Esophagus muscularis mucosa (tissue), 4 donors: ENCODE measurements at places on chromosomes 3 and 15. TPM values are rescaled to one million over a fixed set of nuclear protein-coding genes. Genes with fewer than 3 reads are reported as not detected.

DNA sequence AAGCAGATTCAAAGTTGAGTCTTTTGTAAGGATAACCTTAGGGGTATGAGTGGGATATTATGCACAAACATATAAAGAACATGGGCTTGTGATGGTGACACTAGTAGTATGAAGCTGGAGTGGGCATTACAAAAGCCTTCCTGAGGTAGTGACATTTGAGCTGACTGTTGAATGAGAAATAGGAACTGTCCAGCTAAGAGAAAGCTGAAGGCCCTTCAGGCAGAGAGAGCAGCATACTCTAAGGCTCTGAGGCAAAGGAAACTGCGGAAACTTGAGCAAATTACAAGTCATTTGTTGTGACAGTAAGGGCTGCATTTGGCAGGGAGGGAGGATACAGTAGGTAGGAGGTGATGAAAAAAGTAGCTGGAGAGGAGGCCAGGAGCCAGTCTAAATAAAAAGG is 190.7 kb upstream of the CD96 start:
- DNase-seq, result no peak

DNA sequence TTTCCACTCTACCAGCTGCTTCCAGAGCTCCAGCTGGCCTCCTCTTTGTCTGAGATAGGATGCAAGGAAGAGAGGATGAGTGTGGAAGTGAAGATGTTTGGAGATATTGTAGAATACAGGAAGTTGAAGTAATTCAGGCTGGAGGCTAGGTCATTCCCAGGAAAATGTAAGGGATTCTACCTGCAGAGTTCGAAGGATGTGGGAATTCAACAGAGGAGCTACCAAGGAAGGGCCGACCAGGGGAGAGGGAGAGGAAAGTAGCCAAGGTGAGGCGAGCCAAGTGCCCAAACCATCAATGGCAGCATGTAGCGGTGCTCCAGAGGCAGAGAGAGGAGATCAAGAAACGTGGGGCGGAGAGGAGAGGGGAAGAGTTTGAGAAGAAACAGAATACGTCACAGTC is 49.0 kb upstream of the EPHB3 start:
- peak; percentile 72 for DNase-seq

DNA sequence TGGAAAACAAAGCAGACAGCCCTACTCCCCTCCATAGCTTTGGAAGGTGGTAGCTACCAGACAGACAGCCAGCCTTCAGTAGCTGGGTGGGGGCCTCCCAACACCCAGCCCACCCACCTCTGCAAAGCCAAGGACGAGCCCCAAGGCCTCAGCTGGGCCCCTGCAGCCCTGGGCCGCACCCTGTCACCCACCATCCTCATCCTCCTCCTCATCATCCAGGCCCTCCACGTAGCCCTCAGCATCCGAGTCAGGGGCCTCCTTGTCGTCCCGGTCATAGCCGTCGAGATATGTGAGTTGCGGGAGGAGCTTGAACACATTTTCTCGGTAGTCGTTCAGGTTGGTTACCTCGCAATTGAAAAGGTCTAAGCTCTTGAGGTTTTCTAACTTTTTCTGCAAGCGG is 36.5 kb downstream of the ANP32A start:
- DNase-seq, result no peak

GRCh38 chr3:60827666-60828065 is 423.6 kb downstream of the FHIT start:
- DNase-seq, result no peak

DNA sequence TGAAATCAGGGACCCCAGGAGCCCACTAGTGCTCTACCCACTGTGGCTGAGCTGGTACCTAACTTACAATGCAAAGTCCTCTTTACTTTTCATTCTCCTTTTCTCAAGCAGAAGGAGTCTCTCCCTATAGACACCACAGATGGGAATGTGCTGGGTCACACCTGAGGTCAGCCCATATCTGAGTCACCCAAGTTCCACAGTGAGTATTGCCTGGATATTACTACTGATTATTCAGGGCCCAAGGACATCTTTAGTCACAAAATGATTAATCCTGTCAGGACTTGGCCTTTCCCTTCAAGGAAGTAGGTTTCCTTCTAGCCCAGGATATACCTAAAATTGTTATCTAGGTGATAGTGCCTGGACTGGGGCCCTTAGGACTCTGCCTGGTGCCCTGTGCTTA is 1305.2 kb downstream of the SI start:
- no peak for DNase-seq

DNA sequence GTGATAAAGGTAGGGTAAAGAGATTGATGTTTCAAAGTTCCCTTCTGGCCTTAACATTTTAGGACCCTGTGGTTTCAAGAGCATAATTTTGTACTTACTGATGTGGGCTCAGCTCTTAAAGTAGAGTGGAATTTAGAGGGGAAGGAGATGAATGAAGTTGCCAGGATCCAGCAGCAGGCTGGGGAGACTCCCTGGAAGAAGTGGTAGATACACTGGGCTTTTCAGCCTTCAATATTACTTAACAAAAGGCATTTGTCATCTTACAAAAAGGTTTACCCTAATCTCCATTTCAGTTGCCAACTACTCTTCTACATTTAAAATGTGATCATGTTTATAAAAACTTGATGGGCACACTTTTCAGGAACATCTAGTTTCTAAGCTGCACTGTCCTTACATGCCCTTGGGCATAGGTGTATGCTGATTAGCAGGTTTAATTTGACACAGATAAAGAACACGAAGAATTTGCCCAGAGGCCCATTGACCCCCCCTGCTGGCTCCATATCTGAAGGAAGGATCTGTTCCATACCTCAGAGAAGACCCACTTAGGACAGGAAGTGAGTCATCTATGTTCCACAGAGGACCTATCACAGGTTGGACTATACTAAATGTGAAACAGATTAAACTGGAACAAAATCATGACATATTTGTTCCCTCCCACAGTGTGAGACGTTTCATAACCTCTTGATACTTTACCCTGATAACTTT is 93.0 kb upstream of the LPP start:
- DNase-seq, result no peak

DNA sequence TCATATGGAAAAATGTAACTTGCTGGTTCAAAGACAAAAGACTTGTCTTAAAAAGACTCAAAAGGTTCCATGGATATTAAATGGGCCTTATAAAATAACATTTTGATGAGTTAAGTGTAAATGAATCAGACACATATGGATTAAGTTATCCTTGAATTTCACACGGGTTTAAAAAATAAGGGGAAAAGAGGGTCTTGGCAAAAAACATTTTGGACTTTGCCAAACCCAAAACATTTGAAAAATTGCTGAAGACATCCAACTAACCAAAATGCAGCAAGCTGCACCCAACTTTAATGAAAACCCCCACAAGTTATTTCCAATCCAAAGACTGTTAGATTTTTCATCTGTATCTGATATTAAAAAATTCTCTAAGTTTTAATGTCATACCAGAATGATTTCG is 200.7 kb downstream of the MEIS2 start:
- no peak for DNase-seq

The ADCY5 gene
- total RNA-seq, result 201 TPM

GRCh38 chr3:22121068-22121701 is 370.2 kb upstream of the ZNF385D start:
- DNase-seq, result no peak

DNA sequence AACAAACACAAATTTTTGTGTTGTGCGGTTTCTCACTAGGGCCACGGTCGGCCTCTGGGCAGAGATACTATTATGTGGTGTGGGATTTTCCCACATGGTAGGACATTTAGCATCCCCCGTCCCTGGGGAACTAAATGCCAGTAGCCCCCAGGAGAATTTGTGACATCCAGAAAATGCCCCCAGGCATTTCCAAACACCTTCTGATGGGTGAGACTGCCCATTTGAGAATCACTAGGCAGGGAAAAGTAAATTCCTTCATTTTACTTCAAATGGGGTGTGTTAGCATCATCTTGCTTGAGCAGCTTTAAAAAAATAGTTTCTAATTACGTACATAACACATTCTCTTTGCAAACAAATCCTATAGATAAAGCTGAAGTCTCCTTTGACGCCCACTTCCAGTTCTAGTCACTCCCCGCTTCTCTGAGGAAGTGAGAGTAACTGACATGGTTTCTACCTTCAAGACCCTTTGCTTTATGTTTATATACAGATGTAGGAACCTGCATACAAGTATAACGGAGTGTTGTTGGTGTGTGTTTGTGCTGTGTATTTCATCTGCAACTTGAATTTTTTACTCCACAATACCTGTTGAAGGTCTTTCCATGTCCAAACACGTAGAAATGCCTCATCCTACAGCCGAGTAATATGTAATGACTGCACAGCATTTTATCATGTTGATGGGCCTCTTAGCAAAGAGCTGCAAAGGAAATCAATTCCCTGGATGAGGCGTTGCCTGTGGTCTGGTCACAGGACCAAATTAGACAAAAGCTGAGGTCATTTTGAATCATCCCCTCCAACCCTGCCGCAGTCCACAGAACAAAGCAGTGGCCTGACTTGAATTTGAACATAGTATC is 31.4 kb upstream of the ZBTB38 start:
- DNase-seq, result no peak

GRCh38 chr3:67302489-67302888 is 304.4 kb downstream of the KBTBD8 start:
- DNase-seq, result no peak

DNA sequence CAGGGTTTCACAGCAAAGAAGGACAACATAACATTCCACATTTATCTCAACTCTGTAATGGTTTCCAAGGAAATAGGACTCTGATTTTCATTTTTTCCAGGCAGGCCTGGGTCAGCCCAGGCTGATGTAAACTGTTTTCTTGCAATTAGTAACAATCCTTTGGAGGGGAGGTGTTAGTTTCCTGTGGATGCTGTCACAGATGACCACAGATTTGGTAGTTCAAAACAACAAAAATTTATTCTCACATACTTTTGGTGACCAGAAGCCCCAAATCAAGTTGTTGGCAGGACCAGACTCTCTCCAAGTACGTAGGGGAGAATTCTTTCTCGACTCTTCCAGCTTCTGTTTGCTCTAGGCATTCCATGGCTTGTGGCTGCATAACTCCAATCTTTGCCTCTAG is 88.0 kb downstream of the EDEM1 start:
- peak; percentile 53 for DNase-seq

The NEK10 gene
- 0.83 TPM for total RNA-seq

DNA sequence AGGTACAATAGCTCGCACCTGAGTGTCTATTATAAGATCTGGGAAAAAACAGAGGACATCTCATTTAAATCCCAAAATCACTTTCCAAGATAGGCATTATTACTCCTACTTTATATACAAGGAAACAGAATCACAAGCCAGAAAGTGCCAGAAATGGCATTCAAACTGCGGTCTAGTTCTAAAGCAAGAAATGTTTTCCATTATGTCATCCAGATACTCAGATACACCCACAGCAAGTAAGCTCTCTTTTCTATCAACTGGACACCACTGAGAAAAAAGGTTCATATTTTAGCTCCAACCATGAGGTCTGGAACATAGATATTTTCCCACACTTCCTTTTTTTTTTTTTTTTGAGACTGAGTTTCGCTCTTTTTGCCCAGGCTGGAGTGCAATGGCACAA is 8.1 kb downstream of the SLC33A1 start:
- no peak for DNase-seq

GRCh38 chr15:72933976-72934375 is 118.3 kb upstream of the NEO1 start:
- no peak for DNase-seq

The PARP9 gene
- total RNA-seq, result 19.5 TPM

- DNase-seq, result no peak
Observed at GRCh38 chr15:90765966-90766365, 48.8 kb downstream of the BLM start.

DNA sequence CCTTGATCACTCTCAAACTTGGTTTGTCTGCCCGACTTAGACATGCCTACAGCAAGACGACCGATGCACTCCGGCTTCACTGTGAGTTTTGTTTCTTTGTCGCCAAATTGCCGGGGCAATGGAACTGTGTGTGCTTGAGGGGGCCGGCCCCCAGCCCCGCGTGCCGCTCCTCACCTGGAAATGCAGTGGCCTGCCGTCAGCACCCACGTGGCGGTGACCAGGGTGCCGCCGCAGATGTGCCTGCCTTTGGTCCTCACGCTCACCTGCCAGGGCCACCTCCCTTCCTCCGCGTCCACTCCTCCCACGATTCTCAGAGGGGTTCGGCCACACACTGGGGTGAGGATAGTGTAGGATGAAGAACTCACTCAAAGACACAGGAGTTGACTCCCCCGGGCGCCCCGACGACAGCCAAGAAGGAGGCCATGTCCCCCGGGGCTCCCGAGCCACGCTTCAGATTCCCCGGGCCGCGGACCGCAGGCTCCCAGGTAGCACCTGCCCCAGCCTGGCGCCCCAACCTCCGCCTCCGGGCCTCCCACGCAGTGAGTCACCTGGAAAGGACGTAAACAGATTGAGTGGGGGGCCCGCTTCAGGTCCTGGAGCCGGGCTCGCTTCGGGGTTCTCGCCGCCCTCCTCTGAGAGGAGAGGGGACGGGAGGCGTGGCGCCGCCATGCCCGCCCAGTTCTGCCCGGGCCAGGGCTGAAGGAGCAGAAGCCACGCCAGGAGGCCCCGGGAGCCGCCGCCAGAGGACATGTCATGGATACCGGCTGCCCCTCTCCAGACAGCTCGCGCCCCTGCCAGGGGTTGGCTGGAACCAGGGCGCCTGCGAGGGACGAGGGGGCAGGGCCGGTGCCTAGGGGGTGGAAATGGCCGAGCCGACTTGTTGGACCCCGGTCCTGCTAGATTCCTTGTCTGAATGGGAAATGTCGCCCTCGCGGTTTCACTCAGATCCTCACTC is 29.6 kb downstream of the MYL3 start:
- peak; percentile 85 for DNase-seq

- DNase-seq, result no peak
Observed at GRCh38 chr3:49434731-49435130, 5.6 kb upstream of the NICN1 start.

- no peak for DNase-seq
Observed at GRCh38 chr3:157233923-157234322, 74.0 kb upstream of the CCNL1 start.

The PPARG gene
- 9.5 TPM for total RNA-seq

GRCh38 chr3:194946091-194946490 is 260.4 kb downstream of the FAM43A start:
- no peak for DNase-seq

DNA sequence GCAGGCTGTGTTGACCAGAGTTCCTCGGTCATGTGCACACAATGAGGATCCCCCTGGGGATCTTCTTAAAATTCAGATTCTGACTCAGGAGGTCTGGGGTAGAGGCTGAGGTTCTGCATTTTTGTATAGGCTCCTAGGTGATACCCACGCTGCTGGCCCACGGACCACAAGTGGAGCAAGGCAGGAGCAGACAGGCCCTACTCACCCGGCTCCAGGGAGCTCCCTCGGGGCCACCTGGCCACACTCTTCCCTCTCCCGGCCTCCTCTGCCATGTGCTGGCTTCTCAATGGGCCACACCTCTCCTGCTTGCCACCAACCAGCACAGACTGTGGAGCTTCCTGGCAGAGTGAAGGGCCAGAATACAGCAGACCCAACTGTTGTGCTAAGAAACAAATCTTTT is 23.9 kb downstream of the GP9 start:
- DNase-seq, result no peak

DNA sequence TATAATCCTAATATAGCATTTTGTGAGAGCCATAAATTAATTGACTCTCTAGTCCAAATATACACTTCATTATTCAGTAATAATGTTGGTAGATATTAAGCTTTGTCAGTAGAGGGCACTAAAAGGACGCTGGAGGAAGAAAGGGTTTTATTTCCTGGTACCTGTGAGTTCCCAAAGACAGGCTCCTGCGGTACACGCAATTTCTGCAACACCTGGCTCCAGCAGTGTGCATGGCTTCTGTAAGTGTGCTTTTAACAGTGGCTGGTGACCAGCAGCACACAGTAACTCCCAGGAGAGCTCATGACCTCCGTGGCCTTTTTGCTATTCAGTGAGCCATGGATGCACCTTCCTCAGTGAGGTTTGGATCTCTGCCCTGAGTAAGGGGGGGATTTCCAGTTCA is 338.3 kb upstream of the ZNF385D start:
- DNase-seq, result no peak
